Stimulated activated CD8-positive, alpha-beta memory T cell treated with anti-CD3 and anti-CD28 coated beads, Interleukin-15, amount 100 ng/mL, for 24 hours (primary cell): ENCODE measurements at places on chromosomes 4 and X.

GRCh38 chr4:38716256-38716655 lies 52.3 kb downstream of the KLF3 start:
- DNase-seq: no peak

DNA sequence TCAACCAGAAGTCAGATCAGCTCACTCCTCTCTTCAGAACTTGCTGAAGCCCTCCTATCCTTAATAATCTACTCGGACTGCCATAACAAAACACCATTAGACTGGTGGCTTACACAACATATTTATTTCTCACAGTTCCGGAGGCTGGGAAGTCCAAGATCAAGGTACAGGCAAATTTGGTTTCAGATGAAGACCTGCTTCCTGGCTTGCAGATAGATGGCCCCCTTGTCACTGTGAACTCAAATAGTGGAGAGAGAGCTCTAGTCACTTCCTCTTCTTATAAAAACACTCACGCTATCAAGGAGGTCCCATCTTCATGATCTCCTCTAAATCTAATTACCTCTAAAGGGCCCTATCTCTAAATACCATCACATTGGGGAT lies 125.1 kb downstream of the CAMK2D start:
- no peak for DNase-seq

DNA sequence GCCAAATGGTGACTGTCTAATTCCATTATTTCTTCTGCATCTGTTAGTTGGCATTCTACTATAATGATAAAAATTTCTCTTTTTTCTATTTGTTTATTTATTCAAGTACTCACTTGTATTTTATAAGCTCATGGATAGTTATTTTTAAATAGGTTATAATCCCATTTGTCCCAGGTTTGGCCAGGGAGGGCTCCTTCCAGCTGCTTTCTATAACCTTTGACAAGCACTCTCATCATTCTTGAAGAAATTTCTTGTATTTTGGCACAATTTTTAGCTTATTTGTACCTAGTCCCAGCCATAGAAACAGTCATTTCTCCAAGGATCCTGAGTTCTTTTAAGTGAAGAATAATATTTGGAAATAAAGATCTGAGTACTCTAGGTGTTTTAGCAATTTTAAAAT lies 1038.6 kb upstream of the AGA start:
- no peak for DNase-seq

DNA sequence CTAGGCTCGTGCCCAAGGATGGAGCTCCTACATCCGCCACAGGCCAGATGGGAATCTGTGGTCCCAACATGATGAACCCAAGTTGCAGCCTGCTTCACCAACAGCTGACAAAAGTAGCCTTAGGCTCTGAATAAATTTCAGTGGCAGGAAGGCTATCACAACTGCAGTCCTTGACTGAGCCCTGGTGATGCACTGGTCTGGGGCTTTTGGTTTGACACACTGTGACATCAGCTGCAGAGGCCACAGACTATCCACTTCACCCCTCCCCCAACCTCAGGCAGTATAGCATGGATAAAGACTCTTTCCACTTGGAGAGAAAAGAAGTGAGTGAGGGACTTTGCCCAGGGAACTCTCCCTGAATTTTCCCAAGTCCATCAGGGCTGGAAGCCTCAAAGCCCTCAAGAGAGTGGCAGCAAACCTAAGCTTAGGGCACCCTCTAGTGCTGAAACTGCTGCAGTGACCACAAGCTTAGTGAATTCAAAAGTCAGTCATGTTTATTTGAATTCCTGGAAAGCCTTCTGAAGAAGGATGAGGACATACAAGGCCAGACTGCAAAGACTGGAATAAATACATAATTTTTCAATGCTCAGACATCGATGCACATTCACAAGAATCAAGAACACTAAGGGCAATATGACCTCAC lies 135.0 kb upstream of the TENT5D start:
- no peak for DNase-seq

DNA sequence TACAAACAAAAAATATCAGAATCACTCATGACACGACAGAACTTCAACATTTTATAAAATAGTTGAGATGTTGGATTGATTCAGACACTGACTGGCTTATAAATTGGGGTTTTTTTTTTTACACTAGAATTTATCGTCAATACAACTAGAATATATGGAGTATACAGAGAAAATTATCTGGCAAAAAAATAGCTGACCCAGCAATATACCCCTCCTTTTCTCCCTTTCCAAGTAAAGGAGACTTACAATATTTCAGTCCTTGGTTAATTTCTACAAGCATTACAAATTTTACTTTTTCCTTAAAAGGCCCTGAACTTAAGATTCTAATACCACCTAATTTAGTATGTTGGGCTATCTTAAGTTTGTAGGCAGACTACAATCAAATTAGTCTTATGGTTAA lies 76.3 kb downstream of the LCORL start:
- no peak for DNase-seq

DNA sequence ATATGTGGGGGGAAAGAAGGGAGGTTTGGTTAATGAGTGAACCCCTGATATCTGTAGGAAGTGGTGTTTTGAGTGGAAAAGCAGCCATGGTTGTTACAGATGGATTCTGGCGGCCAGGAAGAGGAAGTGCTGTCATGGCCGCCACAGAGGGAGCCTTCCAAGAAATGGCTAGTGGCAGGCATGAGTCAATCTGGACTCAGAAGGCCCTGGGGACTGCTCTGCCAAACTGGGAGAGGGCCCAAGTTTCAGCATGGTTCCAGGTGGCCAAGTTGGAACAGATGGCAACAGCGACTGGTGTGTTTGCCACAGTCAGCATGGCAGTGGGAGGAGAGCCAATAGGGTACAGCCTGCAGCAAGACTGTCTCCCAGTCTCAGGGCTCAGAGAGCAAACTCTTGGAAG lies 32.5 kb downstream of the ETDB start:
- no peak for DNase-seq

DNA sequence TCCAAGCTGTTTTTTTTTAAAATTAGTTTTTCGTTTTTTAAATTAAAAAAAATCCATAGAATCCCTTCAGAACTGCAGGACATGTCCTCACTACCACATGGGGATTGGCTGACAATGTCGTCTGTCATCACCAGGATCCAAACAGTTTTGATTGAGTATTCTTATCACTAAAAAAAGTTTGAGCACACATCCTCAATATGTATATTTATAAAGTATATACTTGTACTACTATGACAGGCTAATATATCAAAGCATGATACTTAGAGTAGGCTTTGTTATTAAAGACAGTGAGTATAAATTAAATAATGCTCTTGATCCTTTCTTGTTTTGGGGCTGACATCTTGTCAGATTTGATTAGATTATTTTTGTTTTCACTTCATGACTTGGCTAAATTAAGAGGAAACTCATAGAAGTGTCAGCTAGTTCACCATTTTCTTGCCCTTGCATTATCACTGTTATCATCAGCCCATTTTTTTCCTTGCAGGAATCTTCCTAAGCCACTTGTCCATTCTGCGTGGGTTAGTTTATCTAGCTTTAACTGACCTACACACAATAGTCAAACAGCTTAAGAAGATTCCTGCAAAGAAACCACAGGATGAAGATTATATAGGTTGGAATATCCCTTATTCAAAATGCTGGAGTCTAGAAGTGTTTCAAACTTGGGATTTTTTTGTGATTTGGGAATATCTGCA lies 92.8 kb downstream of the AMMECR1 start:
- no peak for DNase-seq

DNA sequence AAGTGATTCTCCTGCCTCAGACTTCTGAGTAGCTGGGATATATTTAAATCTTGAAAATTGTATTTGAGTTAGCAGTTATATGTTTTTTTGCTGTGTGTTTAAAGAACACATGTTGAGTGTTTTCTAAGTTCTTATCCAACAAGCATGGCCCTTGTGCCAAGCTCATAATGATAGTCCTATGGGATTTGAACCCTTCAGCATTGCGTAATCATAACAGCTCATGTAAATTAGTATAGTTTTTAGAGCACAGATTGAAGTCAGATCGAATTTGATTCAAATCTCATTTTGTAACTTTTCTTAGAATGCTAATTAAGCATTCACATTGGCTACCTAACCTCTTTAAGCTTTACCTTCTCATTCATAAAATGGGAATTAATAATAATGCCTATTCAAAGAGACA lies 12.2 kb downstream of the FAM149A start:
- no peak for DNase-seq

GRCh38 chr4:55491486-55491885 lies 55.2 kb downstream of the CLOCK start:
- no peak for DNase-seq

DNA sequence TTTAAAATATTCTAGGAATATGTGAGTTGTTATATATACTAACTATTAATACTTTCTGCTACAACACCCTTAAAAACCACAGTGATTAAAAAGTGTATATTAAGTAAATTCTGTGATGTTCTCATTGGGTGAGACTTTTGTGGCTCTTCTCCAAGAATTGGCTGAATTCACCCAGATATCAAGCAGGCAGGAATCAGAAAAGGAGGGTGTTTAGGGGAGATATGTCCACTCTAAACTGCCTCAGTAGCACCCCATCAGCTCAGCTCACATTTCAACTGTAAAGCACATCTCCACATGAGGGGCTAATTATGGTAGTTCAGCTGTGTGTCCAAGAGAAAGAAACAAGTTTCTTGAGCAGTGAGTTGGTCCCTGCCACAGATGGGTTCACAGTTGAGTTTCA lies 165.0 kb downstream of the GALNTL6 start:
- DNase-seq: no peak

DNA sequence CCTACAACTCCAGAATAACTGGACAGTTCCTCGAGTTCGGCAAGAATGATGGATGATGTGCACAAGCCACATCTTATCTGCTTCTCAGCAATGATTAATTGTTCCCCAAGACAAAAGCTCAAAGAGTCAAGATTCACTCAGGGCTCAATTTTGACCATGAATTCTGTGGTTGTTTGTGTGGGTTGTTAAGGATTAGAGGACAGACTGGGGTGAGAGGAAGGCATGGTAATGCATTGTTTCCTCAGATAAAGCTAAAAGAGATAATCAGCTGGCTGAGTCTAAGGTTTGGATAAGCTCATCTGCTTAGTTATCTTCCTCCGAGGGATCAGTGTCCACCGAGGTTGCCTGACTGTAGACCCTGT lies 161.0 kb downstream of the CPEB2 start:
- no peak for DNase-seq

DNA sequence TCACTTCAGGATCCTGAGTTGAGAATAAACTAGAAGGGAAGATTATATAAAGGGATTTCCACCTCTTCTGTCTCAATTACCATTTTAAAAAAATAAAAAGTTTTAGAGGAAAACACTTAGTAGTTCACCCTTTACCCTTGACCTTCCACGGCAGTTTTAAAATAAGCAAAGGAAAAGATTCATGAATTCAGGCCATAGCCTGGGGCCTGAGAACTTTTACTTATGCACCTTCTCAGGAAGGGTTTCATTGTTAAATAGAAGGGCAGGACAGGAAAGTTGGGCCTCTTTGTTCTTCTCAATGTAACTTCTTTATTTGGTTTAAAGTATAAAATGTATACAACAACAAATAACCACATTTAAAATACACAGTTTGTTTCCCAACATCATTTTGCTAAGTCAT lies 54.9 kb downstream of the PKD2 start:
- DNase-seq: no peak

GRCh38 chr4:8556341-8557150 lies 23.6 kb upstream of the GPR78 start:
- no peak for DNase-seq

GRCh38 chrX:129641941-129642340 lies 12.8 kb downstream of the APLN start:
- no peak for DNase-seq

DNA sequence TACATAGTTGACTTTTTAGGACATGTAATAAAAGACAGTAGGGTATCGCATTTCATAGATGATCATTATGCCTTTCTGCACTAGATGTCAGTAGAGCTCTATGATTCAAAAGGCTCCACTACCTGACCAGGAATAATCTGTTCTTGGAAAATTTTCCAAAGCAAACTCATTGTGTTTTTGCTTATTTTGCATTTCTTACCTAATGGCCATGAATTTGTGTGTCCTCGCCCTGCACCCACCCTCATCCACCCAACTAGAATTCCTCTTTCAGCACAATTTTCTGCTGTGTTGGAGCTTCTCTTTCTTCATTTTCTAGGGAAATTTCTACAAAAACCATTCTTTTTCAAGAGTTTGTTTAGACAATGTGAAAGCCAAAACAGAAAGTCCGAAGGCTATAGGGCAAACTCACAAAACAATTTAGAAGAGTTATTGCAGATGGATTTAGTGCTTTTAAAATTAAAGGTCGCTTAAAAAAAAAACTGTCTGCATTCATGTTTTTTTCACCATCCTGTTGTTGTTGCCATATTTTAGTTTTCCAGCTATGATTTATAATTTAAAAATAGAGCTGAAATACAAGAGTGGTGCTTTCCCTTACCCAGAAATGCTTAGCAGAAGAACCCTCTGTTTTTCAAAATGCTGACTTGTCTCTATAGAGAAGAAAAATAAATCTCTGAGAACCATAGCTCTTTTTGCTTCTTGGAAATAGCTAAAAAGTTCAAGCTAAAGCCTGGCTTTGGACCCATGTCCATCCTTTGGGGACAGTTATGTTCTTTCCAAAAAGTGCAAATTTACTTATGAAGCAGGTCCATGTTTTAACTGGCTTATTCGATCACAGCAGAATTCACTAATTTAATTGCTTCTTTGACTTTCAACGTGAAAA lies 183.7 kb downstream of the SPATA18 start:
- no peak for DNase-seq

- DNase-seq: no peak
These were observed 313.4 kb upstream of the SLC7A11 start for GRCh38 chr4:138555584-138555983.

DNA sequence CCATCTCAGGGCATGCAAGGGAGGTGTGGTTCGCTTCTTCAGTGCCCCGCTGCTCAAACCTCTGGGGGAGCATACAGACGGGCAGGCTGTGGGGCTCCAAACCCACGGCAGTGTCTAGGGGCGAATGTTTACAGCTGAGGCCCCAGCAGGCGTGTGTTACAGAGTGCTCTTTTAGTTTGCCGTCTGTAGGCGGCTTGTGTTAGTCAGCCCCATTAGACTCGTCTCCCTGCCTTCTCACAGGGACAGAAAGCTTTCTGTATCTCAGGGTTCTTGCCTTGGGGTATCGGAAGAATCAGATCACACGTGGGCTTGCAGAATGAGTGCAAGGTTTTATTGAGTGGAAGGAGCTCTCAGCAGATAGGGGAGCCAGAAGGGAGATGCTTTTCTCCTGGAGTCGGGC lies 10.6 kb downstream of the RS1 start:
- DNase-seq: no peak

DNA sequence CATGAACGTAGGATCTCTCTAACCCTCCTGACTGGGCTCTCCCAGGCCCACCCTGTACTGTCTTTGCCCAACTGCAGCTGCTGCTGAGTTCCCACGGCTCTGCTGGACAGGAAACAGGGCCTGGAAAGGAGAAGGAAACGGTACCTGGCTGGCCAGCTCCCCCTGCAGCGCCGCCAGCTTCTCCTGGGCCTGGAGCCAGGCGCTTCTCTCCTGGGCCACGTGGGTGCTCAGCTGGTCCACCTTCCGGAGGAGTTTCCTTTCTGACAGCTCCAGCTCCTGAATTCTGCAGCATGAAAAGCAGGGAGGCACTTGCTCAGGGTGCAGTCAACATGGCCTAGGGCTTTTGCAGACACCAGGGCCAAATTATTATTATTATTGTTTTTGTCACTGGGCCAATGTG lies 6.5 kb downstream of the C4orf50 start:
- DNase-seq: no peak
